ENCODE measurements at places on chromosomes 11 and 22. TPM values are rescaled to one million over a fixed set of nuclear protein-coding genes. Genes with fewer than 3 reads are reported as not detected.

- no peak for DNase-seq
Observed at GRCh38 chr11:31818425-31818755, 7.3 kb upstream of the PAX6 start.

DNA sequence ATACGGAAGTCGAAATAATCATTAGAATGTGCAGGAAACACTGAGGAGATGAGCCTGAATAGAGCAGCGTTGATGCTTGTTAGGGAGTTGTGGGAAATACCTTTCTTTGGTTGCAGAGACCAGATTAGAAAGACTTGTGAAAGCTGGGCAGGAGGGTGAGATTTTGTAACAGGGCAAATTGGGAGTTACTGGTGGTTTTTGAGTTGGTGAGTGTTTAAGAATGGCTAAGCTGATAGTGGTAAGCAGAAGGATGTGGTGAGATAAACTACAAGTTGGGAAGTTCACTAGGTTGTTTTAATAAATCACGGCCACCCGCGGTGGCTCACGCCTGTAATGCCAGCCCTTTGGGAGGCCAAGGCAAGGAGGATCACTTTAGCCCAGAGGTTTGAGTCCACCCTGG, 34.4 kb downstream of the MCAM start:
- DNase-seq = no peak

DNA sequence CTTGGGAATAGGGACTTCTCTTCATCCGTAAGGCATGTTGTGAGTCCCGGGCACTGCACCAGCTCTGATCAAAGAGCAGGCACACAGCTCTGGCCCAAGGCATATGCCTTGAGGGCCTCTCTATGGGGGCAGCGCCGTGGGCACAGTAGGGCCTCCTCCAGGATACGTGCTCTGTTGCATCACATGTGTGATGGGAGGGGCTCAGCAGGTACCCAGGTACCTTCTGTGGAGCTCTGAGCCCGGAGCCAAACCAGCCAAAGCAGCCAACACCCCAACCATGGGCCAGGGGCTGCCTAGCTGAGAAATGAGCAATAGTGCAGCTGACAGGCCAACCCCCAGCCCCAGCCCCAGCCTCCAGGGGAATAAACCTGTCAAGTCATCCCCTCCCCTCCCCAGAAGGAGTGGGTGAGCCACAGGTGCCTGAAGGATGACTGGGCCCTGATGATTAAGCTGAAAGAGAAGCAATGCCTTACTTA, 79.7 kb upstream of the SHISAL1 start:
- no peak for DNase-seq

- DNase-seq = peak; percentile 94
Observed at GRCh38 chr11:12376259-12377081, 901 bp upstream of the PARVA start.

DNA sequence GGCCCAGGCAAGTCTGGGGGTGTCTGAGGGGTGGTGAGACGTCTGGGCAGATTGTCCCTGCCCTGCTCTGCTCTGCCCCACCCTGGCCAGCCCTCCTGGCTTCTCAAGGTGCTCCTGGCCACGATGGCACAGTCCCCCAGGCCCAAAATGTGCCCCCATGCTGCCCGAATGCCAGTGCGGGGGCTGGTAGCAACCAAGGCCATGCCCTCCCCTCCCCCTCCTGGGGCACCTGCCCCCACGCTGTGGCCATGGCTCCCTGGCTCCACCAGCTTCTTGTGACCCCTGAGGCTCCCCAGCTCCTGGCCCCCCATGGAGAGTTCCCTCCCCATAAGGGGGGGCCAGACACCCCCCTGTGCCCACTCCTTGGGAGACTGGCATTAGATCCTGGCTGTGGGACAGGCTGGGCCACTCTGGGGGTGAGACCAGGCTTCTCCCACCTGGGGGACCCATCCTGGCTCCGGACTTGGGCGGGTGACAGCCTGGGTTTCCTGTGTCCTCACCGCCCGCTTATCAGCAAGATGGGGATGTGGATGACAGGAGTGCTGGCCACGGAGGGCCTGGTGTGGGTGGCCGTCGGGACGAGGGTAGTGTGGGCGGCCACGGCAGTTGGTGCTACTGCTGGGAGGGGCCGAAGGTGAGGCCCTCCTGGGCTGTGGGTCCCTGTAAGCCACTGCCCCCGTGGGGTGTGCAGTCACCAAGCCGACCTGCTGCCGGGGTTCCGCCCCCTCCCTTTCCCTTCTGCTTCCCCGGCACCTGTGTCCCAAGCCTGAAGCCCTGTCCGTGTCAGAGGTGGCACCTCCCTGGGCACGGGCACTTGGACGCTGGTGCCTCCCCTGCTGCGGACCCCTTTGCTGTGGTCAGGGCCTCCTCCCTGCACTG, 15.9 kb upstream of the MUC6 start:
- DNase-seq = no peak

BRMS1 gene
- 18.1 TPM for polyA plus RNA-seq

DEFB131B gene
- polyA plus RNA-seq = not detected

MOV10L1 gene
- 0.61 TPM for polyA plus RNA-seq

All from muscle of back (tissue), 13 donors.